KG1 (cell line): ENCODE measurements at places on chromosomes 4 and X.
A peak's percentile ranks its signal among the peaks of the same experiment; 100 is the strongest.

DNA sequence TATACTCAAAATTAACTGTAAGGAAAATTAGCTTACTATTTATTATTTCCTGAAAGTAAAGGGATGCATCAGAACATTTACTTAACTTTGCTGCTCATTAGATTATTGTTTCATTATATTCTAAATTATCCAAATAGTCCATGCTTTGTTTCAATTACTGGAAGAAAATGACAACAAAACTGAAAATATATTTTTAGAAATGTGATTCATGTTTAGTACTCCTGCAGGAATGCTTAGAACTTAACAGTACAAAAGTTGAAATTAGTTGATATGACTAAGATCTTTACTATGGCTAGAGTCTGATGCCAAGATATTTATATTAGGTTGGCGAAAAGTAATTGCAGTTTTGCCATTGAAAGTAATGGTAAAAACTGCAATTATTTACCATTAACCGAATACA, 660.5 kb upstream of the PABPC4L start:
- DNase-seq = no peak

- peak; percentile 49 for DNase-seq
Observed at GRCh38 chr4:73662709-73663546, 42.7 kb upstream of the RASSF6 start.

- no peak for DNase-seq
Observed at GRCh38 chrX:45683914-45684313, 483.2 kb upstream of the DIPK2B start.

DNA sequence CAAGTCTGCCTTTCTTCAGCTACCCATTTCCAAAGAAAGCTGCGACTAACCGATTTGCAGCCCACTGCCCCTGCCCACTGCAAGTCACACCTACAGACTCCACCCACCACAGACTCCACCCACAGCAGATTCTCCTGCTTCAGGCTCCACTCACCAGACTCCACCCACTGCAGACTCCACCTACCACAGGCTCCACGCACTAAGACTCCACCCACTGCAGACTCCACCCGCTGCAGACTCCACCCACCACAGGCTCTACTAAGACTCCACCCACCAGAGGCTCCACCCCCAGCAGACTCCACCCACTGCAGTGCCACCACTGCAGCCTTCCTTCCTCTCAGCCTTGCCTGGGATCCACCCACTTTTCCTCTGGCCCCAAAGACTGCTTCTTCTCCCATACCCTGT, 41.3 kb downstream of the ABLIM2 start:
- DNase-seq = no peak

DNA sequence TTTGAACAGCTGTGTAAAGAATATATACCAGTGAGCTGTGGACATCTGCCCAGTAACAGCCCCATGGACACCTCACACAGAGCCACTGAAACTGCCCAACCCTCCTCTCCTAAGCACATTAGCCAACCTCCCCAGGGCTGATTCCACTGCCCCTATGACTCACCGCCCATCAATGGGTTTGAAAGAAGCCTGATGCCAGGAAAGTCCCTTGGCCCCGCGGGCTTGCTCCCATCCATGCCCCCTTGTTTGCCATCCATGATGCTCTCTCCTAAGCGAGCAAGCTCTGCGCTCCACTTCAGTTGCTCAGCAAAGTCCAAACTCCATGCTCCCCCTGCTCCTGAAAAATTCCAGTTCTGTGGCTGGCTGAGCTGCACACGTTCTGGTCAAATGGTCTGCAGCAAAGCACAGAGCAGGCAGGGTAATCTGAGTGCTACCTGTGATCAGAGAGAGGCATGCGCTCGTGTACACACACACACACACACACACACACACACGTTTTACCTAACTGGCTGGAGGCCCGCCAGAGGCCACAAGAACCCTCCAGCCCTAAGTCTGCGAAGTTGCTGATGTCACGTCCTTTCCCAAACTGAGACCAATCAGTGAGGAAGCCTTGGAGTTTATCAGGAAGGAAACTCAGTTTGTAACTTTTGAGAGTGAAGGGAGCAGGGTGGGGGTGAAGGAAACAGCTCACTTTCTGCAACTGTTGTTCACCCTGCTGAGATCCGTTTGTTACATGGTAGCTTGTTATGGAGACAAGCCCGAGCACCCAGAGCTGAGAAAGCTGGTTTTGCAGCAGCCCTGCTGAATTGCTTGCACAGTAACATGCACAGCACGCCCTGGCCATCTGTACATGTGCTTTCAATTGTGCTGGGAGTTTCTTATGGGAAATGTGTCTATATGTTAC, at the start of gene ASB9:
Gene ASB9 (minus strand): TSS at position 466 of the 904 bp plus-strand sequence. CDS start 209 bp downstream, at position 257.
- DNase-seq = peak; percentile 5

GRCh38 chr4:8558080-8558960, 21.9 kb upstream of the GPR78 start:
- DNase-seq = no peak

- DNase-seq = no peak
Observed at GRCh38 chrX:19381326-19381725, 37.6 kb downstream of the PDHA1 start.

DNA sequence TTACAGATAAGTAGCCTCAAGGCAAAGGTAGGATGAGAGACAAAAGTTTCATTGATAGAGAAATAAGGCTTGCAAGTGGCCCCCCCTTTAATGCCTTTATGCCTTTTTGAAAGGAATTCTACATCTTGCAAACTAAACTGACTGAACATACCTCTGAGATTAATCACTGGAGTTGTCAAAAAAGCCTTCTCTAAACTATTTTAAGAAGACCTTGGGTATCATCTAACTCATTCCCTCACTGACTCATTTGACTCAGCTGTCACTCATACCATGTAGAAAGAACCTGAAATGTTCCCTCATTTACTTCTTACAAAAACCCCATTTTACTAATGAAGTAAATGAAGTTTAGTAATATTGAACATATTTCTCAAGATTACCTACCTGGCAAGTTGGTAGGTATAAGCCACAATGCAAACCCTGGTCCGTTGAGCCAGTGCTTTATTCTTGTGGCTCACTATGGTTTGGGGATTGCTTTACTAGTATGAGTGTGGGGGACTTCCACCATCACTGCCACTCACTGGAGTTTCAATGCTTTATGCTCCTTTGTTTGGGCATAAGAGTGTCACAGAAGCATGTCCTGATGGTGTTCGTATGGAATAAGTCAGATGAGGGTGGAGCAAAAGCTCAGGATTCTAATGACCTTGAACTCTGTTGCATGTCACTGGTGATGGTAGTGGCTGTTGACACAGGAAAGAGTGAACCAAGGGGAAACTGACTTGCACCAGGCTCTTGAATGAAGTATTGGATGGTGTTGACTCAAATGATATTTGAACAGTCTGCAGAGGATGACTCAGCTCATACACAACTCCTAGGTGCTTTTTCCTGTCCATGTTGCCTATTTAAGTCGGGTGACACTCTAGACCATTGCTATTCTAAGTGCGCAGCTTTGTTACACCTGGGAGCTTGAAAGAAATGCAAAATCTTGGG, 305.5 kb upstream of the EMCN start:
- no peak for DNase-seq

GRCh38 chrX:86455495-86455894, 307.2 kb downstream of the DACH2 start:
- no peak for DNase-seq

DNA sequence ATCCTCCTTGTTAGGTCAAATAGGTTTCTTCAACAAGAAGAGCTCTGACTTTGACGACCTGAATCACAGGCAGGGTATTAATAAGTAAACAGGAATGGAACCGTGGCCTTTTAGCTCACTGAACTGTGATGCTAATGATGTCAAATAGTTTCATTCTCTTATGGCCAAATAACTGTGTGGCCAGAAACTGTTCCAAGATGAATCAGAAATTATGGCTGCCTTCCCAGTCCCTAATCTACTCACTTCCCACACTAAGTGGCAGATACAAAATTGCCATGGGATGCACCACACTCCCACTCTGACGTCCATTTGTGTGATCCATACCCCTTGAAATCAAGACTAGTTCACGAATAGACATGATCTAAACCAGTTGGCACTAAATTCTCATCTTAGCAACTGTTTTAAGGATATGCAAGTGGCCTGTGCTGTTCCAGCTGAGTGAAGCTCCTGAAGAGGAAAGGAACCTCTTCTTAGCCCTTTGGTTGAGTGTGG, 455.4 kb downstream of the IL15 start:
- no peak for DNase-seq

DNA sequence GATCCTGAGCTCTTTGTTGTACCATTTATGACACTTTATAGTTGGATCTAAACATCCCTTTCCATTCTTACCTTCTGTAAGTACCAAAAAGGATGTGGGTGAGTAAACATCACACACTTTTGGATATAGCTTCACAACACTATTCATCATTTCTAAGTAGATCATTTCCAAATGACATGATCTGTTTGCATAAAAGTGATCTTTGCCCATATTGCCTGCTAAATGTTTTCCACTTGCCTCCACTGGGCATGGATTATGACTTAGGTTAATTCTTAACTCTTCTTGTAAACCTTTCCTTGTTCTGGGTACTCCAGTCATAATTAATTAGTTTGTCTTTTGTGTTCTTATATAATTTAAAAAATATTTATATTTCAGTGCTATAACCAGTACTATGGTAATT, 244.9 kb upstream of the AGA start:
- no peak for DNase-seq

GRCh38 chr4:175071123-175071522, 153.0 kb downstream of the ADAM29 start:
- no peak for DNase-seq

DNA sequence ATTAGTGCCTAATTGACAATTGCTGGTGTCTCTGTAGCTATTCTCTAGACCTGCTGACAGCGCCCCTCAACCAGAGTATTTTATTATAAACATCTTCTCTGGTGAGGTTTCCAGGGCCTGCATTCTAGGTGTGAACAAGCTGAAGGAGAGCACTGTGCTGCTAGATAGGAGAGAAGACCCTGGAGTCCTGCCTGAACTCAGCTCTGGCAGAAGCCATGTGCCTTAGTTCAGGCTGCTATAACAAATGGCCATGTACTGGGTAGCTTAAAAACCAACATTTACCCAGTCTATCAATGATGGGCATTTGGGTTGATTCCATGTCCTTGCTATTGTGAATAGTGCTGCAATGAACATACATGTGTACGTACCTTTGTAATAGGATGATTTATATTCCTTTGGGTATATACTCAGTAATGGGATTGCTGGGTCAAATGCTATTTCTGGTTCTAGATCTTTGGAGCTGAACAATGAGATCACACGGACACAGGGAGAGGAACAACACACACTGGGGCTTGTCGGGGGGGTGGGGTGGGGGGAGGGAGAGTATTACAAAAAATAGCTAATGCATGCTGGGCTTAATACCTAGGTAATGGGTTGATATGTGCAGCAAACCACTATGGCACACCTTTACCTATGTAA, 185.5 kb upstream of the CPEB2 start:
- no peak for DNase-seq

DNA sequence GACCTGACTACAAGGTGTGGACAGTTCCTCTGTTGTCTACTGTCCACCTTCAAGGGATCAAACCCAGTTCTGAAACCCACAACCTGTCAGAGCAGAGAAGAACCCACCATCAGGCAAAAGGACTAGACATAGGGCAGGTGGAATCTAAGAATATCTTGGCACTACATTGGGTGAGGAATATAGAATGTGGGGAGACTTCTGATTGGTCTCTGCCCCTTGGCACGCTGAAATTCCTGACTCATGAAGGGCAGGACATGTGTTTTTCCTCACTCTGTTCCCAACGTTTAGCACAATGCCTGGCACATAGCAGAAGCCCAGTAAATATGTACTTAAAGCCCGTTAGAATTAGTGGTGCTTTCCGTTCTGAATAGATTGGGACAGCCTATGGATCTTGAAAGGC, 59.3 kb downstream of the TSPAN7 start:
- no peak for DNase-seq

- DNase-seq = no peak
Observed at GRCh38 chr4:168472920-168473319, 7.4 kb downstream of the DDX60L start.

DNA sequence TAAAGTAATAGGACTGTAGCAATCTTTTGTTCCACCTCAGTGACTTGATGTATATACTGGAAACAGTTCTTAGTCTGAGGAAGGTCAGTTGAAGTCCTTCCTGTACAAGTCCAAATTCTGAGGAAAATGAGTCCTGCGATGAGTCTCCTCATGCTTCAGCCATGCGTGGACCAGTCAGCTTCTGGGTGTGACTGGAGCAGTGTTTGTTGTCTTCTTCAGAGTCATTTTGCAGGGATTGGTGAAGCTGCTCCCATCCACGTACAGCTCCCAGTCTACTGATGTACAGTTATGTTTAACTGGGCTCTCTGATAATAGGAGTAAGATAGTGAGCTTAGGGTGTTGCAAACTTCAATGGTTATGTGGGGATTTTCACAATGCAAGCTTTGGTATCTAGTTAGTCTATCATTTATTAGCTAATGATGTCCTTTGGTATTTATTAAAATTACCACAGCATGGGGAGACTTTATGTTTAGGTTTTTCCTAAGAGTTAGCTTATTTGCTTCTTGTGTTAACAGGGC, 3.4 kb downstream of the UGT2B17 start:
- DNase-seq = no peak

DNA sequence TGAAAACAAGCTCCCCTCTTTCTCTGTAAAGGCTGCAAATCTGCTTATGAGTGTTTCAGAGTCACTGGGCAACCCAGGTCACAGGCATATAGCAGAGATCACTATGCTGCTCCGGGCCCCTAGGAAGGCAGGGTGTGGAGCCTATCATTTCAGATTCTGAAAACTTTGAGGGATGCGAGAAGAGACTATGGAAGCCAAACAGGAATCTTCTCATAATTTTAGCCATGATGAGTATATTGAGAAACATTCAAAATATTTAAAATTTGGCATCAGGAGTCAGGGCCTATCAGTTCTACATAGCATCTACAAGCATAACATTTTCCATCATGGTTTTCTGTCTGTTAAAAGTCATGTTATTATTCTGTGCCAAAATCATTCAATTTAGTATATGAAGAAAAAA, 61.7 kb upstream of the ATXN3L start:
- no peak for DNase-seq

DNA sequence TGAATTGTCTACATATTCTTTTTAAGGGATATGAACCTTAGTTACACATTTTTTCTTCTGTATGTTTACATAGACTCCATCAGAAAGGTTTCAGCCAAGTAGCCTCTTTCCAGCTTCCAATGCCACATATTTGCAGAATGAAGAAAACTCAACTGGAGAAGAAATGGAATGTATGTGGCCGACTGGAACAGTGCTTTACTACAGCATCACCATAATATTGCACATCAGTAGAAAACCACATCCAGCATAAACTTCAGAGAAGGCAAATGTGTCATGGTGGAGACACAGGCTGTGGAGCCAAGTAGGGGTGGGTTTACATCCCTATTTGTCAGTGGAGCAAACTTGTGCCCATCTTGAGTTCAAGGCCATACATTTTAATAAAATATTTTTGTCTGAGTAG, 204.8 kb upstream of the LDB2 start:
- DNase-seq = no peak
